Tongue (tissue), 3 donors: ENCODE measurements at places on chromosomes 11 and 22. TPM values are rescaled to one million over a fixed set of nuclear protein-coding genes. Genes with fewer than 3 reads are reported as not detected.
A peak's percentile ranks its signal among the peaks of the same experiment; 100 is the strongest.

The MAJIN gene
- not detected for total RNA-seq

The EIF3F gene
- total RNA-seq = 154 TPM

The PTGDR2 gene
- total RNA-seq = 1.3 TPM

- no peak for DNase-seq
These were observed 188.6 kb downstream of the HIPK3 start for GRCh38 chr11:33445761-33446161.

DNA sequence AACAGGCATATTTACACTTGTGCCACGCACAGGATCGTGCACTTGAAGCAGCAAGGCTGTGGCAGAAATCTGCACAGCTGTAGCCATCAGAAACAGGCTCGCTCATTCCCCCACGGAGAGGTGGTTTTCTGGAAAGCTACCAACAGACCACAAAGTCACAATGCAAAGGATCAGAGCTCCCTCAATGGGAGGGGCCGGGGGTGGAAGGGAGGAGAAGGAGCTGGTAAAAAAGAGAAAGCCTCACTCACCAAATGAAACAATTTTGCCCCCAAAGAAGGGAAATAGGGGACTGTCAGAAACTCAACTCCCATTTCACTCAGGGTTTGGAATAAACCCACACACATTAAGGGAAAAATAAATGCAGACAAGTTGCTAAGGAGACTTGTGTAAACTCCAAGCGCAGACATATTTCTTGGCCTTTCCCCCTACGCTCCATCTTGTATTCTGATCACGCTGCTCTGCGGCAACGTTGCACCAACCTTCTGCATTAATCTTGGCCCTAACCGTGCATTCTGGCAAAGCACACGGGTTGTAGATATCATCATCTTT is 43.2 kb upstream of the BLID start:
- DNase-seq = peak; percentile 94

DNA sequence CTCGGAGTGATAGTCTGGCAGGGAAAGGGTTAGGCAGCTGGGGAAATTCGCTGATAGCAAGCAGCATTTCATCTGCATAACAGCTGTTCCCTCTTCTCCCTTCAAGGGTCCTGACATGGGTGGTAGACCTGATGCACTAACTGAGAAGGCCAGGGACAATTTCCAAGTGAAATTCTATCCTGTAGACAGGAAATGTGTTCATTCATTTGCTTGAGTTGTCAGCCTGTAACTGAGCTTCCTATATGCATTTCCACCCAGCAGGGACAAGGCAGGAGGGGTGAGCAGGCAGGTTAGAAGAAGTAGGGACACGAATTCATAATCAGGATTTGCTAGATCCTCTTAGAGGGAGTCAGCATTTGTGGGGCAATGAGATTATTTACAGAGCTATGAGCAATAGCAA is 154.3 kb upstream of the NCAM1 start:
- DNase-seq = peak; percentile 88

- no peak for DNase-seq
These were observed 276.1 kb downstream of the SBF2 start for GRCh38 chr11:10017911-10018310.

GRCh38 chr11:83035070-83035854 is 36.4 kb downstream of the RAB30 start:
- DNase-seq = peak; percentile 58

- peak; percentile 53 for DNase-seq
These were observed 936 bp downstream of the BRD1 start for GRCh38 chr22:49826603-49827270.

DNA sequence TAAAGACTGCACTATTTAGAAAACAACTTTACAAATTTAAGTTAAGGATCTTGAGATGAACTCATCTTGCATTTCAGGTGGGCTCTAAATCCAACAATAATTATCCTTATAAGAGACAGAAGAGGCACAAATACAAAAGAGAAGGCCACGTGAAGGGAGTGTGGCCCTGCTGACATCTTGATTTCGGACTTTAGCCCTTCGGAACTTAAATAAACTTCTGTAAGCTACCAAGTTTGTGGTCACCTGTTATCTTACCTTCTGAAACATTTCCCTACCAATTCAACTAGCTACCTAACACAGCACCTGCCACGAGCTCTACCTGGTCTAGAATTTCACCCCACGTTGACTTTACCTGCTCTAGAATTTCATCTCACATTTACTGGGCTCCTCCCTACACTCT is 42.9 kb upstream of the ARHGAP32 start:
- DNase-seq = no peak

DNA sequence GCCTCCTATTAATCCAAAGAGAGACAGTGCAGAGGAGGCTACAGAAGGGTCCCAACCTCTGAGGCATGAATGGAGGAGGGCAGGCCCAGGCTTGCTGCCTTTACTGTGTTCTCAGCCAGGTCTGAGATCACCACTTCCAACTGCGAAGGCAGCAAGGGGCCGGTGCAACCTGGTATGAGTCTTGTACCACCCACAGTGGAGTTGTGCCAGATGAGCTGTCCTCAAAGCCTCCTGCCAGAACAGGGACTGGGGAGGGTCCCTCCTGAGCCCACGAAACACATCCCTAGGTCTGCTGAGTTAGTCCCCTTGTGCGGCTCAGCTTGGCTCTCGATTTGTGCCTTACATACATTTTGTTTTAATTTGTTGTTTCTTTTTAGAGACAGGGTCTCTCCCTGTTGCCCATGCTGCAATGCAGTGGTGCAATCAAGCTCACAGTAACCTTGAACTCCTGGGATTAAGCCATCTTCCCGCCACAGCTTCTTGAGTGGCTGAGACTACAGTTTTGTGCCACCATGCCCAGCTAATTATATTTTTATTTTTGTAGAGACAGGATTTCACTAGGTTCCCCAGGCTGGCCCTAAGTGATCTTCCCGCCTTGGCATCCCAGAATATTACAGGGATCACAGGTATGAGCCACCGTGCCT is 9.3 kb downstream of the MIF start:
- peak; percentile 35 for DNase-seq

- no peak for DNase-seq
These were observed 76.1 kb downstream of the CABIN1 start for GRCh38 chr22:24087071-24087795.

DNA sequence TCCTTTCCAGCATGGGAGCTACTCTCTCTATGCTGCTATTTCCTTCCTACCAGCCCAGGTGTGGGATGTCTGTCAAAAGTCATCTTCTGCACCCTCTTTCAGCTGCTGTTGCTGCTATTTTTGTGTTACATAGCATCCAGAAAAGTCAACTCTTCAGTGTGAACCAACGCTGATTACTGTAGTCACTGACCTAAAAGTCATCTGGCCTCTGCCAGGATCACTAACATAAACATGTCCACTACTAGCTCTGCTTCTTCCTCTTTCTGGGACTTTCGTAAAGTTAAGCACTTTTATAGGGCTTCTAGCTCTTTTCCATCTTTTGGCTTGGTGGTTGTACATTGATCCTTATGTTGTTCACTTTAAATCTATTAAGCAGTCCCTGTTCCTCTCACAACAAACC is 90.2 kb upstream of the CARD18 start:
- peak; percentile 11 for DNase-seq

DNA sequence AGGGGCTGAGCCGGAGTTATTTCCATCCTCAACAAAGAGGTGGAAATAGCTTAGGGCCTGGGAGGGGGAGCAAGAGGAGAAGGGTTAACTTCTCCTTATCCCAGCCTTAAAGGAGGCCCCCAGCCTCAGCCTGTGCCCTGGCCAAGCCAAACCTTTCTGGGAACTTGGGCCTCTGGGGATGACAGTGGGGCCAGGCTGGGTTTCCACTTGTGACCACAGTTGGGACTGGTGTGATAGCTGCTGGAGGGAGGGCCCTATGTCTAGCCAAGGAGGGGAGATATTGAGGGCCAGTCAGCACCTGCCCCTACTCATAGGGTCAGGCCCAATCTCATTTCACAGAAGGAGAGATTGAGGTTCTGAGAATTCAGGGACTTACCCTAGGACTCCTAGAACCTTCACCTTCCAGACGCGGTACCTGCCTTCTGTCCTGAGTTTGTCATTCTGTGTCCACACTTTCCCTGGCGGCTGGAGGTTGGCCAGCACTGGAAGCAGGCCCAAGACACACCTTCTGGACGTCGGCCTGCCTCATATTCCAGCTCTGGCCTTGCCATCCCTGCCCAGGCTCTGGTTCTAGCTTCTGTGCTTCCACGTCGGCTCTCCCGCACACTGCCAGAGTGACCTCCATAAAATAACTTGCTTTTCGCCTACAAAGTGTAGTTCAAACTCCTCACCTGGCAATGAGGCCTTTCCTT is 3.1 kb downstream of the RELT start:
- DNase-seq = no peak

DNA sequence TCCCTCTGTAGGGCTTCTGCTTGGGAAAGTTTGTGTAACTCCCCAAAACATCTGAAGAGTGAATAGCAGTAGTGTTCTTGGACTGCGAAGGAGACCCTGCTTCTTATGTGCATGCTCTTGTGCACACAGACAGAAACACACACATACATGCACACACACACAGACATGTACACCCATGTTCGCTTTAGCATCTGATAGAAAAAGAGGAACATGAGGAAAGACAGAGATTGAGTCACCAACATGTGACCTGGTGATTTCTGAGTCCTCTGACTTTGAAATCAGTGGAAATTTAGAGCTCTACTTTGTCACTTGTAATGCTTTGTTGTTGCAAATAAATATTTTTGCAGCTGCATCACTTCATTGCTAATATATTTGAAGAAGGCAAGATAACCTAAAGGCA is 23.8 kb downstream of the CD44 start:
- no peak for DNase-seq

- DNase-seq = no peak
These were observed 13.9 kb downstream of the LRRC32 start for GRCh38 chr11:76656571-76657081.

DNA sequence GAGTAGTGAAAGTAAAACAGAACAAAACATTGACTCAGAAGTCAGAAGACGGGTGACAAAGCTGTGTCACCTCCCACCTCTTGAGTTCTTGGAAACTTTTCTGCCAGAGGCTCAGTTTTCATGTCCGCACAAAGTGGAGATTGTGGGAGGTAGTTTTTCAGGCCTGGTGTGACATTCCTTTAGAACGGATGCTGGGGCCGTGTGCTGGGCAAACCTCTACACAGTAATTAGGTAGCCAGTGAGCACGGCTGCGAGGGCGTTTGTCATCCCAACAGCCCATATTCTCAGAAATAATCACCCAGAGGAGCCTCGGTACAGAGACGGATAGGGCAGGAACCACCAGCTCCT is 1054.4 kb downstream of the TBC1D22A start:
- no peak for DNase-seq

- no peak for DNase-seq
These were observed 31.7 kb upstream of the DRD2 start for GRCh38 chr11:113506893-113507292.
